Renal cortical epithelial cell (primary cell): ENCODE measurements at places on chromosomes 12 and 14.

GRCh38 chr14:104576970-104577332, 2.6 kb upstream of the C14orf180 start:
- DNase-seq = no peak

DNA sequence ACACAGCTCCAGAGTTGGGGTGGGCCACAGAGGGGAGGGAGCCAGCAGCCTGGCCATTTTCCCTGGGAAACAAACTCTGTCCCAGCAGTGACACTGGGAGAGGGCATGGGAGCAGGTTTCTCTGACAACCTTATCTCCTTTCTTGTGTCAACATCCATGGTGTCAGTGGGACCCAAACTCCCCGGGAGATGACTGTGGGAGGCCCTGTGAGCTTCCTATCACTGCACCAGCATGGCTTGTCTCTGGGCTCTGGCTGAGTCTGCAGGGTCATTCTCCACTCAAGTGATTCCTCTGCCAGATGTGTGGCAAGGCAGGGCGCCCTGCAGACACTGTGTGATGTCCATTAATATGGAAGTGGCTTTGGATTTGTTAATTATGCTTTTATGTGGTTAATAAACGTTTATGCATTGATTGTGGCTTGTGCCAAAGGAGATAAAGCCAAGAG, 10.1 kb downstream of the LRTM2 start:
- no peak for DNase-seq

DNA sequence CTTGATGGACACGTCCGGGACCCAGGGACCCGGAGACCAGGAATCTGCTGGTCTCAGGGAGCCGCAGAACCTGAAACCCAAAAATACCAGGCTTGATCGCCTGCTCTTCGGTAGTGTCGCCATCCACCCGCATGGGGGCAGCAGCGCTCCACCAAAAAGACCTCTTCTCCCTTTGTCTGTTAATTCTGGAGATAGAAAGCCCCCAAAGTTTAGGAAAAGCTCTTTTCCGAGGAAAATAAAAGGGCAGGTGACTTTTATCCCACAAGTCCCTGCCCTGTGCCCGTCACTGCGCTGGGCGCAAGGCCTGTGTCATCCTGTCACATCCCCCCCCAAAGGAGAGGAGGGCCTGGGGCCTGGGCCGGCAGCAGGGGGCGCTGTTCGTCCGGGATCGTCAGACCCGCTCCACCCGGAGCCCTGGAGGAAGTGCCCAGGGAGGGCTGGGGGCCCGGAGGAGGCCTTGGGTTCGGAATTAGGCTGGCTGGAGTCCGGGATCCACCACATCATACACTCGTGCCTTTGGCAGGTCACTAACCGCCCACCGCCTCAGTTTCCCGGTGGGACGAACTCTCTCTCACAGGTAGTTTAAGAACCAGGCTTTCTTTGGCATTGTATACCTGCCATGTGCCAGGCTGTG, 31.9 kb downstream of the DAD1 start:
- DNase-seq = peak; percentile 44

- DNase-seq = peak; percentile 22
Measured at GRCh38 chr12:104057771-104058197, 6.5 kb upstream of the HCFC2 start.

- no peak for DNase-seq
Measured at GRCh38 chr12:47894652-47895051, 10.1 kb downstream of the VDR start.

DNA sequence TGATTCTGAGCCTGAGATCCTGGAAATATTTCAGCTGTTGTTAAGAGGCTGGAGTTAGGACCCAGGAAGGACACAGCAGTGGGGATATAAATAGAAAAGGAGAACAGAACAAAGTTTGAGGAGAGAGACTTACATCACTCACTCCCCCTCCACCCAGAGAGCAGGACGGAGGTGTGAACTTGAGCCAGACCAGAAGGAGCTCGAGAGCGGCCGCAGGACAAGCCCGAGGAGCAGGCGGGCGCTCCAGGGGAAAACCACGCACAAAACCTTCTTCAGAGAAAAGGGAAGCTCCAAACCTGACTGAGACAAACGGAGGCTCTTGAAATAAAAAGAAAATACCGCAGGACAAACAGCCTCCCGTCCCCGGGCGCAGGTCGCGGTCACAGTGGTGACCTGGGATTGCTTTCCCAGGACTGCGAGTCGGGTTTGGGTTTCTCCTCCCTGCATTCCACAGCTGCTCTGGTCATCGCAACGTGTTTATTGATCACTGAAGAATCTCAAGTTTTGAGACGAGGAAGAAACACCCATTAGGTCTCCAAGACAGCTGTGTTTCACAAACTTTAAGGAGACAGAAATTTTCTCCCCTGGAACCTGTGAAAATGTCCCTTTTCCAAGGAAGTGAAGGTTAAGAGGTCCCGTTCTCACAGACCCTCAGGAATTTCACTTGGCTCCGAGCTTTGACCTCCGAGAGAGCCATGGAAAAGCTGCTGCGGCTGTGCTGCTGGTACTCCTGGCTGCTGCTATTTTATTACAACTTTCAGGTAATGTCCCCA, at the start of gene ADGRD1:
ADGRD1 (plus strand) TSS at position 137 of the 773 bp plus-strand sequence; CDS start at position 696, 559 bp downstream.
- no peak for DNase-seq
